EH (cell line): ENCODE measurements at places on chromosomes 3 and 15.

GRCh38 chr3:10738688-10739372 is 77.2 kb upstream of the SLC6A11 start:
- peak; percentile 69 for DNase-seq

DNA sequence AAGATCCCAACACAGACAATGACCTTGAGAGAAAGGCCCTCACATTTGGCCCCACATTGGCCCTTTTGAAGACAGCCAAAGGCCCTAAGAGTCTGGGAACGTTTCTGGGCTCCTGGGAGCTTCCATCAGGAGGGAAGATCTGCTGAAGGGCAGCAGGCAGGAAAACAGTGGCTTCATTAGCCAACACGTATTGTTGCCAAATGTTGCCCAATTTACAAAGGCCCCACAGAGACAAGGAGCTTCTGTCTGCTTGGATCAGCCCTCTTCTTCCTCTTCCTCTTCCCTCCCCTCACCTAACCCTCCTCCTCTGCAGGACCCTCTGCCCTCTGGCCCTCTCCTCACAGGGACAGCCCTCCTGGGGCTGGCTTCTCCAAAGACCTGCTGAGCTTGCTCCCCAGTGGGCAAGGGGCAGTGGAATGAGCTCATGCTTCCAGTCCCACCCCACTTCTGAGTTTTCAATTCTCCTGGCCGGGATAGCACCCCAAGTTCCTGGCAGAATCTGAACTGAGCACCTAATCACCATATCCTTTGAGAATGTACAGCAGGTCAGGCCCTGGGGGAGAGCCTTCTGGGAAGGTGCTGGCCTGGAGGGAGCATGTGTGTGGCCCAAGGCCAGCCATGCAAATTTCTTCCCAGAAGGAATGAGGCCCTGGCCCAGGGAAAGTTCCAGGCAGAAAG is 5.1 kb upstream of the LTF start:
- no peak for DNase-seq

GRCh38 chr3:72397586-72397985 is 450.7 kb downstream of the SHQ1 start:
- no peak for DNase-seq

- DNase-seq = no peak
Observed at GRCh38 chr3:140761076-140761639, 83.3 kb downstream of the TRIM42 start.

GRCh38 chr3:156455839-156456238 is 99.1 kb downstream of the SSR3 start:
- DNase-seq = no peak

GRCh38 chr15:72732516-72732915 is 46.5 kb downstream of the BBS4 start:
- no peak for DNase-seq

DNA sequence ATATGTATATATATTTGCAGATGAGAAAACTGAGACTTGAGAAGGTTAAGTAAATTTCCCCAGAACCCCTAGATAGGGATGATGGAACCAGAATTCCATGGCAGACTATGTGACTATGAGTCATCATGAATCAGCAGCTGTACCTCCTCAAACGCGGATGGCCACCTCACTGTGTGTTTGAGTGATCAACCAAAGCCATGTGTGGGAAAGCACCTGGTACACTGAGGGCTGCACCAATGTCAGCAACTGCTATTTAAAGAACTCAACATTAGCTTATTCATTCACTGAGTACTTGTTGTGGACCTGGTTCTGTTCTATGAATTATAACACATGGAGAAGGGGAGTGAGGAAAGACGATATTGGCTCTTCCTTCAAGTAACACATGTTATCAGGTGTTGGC is 377.0 kb downstream of the GAP43 start:
- DNase-seq = peak; percentile 88

DNA sequence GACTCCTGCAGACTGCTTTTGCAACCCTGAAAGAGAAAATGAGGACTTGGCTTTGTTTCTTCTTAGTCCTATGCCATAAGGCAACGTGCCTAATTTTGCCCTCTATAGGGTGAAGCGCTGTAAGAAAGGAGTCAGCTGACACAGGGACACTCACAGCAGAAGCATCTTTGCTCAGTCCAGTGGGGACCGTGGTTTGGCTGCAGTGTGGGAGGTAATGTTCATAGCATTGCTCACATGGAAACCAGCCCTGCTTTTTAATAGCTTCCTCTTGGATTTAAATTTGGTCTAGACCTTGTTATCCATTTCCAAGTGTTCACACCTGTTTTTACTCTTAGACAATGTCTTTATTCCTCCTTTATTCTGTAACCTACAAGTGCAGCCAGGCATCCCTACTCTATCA is 1032.1 kb downstream of the NTRK3 start:
- DNase-seq = peak; percentile 68

- DNase-seq = peak; percentile 19
Observed at GRCh38 chr3:58308728-58309127, 2.4 kb downstream of the HTD2 start.
